ENCODE measurements at places on chromosomes 3 and 15.

DNA sequence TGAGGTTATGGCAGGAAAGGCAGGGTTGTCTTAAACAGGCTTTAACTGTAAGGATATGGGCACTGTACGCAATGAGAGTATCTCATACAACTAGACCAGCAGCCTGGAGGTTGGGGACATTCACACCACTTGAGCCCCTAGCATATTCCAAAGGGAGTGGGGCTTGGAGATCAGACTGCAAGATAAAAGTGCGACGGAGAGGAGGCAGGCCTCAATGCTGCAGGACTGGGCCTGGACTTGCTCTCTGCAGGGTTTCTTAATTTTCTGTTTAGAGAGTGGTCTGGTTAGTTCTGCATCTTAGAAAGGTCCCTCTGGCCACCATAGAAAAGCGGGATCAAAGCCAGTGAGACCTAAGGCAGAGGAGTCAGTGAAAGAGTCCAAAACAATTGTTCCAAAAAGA lies 357.7 kb upstream of the NR2F2 start:
- DNase-seq: no peak

GRCh38 chr3:37945807-37946530 lies 44.6 kb upstream of the VILL start:
- DNase-seq: no peak

- no peak for DNase-seq
These were observed 176.9 kb upstream of the ANKRD28 start for GRCh38 chr3:15974647-15975046.

DNA sequence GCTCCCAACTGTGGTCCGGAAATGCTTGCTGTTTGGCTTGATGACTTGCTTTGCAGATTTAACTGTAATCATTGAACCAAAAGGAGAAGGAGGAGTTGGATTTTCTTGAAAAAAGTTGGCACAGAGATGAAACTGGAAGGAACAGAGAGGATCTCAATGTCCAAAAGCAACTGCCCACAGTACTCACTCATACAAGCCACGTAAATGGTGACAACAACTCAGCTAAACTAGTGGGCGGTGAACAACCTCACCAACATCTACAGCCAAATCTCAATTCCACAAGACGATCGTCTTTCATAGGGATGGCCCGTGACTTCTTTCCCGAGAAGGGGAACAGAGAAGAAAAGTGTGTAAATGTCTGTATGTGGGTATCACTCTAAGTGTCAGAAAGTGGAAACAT lies 48.1 kb downstream of the MYO5C start:
- no peak for DNase-seq

- DNase-seq: no peak
These were observed 10.7 kb downstream of the RPLP1 start for GRCh38 chr15:69463182-69463756.

DNA sequence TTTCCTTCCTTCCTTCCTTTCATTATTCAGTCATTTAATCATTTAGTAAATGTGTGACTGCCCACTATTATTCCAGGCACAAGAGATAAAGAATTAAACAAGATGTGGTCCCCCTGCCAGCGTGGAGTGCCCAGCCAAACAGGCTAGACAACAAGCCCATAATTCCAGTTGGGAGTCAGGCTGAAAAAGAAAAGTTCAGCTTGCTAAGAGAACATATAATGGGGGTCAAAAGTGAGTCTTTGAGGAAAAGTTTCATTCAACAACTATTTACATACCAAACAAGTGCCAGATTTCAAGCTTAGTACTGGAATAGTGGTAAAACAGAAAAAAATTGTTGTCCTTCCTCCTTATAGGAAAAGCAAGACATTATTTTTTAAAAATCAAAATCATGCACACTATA lies 523.7 kb downstream of the TAFA4 start:
- no peak for DNase-seq

DNA sequence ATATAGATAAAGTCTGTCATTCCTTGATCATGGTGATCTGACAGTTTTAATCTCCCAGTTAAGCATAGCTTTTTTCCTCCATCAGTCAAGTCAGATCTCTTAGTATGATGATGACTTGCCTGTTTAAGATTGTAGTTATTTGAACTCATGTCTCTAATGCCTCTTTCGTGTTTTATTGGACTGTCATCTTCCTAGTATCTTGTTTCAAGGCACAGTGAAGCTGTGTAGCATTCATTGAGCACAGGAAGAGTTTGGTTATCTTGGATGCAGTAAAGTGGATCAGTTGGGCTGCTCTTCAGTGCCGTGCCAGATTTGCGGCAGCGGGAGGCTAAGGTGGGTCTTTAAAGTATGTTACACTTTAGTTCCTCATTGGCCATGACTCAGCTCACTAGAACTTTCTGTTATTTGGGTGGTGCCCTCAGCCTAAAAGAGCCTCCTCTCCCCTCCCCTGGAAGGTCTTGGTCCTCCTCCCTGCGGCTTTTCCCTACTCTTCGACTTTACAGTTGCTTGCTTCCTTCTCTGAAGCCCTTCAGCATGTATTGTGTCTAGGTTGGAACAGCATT lies 45.7 kb upstream of the SKOR1 start:
- no peak for DNase-seq

DNA sequence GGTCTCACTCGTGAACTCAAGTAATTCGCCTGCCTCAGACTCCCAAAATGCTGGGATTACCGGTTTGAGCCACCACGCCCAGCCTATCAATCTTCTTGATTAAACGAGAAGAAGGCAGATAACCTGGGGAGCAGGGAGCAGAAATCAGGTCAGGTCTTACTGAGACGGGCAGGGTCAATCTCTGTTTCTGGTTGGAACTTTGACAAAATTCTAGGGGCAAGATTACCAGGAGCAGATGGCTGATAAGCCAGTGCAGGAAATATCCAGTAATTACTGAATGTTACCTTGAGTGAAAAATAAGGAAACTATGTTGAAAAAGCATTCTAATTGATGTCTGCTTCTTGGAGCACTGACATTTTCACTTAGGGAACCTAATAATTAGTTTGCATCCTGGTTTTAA lies 24.4 kb upstream of the GOLM2 start:
- no peak for DNase-seq

GRCh38 chr3:72214066-72214951 lies 429.4 kb upstream of the PROK2 start:
- DNase-seq: no peak

DNA sequence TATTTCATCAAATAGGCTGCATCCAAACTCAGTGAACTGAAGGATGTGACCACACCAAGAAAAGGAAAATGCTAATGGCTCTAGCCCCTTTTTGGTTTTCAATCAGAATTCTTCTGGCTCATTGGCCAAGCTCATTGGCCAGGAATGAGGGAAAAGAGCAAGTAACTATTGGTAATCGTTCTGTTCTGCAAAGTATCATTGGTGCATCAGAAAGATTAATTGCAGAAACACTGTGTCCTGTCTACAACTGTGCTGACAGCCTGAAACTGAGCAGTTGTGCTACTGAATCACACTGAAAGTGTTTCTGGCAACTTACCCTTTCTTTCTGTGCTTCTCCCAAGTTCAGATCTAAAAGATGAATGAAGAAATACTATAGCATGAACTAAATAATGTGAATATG lies 116.4 kb upstream of the ROBO2 start:
- DNase-seq: no peak

DNA sequence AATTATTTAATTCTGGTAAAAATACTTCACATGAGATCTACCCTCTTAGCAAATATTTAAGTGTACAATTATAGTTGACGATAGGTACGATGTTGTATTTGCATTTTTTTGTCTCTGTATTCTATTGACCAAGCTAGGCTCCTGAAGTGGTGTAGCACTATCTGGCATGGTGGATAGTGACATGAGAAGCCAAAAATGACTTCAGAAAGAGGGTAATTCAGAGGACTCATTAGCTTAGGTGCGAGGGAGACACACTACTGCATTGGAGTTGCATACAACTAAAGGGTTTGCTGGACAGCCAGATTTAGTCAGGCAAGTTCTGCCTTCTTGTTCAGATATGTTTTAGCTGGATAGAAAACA lies 50.6 kb downstream of the KBTBD8 start:
- DNase-seq: no peak

GRCh38 chr3:42092006-42092405 lies 849 bp downstream of the TRAK1 start:
- DNase-seq: no peak

DNA sequence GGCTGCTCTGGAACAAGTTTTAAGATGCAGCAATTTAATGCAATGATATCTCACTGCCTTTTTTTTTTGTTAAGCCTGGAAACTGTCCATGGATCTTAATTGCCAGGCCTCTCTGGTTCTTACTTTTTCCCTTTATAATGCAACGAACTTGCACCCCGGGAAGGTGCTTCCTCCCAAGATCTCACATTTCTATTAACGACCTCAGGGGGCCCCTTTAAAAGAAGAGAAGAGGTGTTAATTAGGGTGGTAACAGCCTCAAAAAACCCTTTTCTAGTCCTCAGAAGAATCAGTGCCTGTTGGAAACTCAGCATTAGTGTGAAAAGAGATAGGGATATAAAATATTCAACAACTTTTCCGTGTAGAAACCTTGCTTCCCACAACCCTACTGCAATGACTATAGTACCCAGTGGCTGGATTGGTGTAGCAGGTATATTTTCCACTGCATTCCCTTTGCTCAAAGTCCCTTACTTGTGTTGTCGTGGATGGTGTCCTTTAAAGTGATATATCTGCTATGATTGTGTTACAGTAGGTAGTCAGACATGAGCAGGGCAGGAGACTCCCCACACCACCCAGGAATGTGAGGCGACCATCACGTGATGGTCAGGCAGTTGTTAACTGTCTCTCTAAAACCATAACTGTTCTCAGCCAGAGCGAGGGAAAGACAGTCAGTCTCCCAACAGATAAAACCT lies 121.8 kb downstream of the CTNNB1 start:
- DNase-seq: no peak

Data from esophagus squamous epithelium (tissue), 5 donors.